ENCODE measurements at places on chromosomes 1 and 21.

- DNase-seq, result peak; percentile 53
Observed at GRCh38 chr1:59879574-59879973, 47.0 kb downstream of the CYP2J2 start.

- DNase-seq, result no peak
Observed at GRCh38 chr1:54811739-54812655, 10.9 kb upstream of the TTC22 start.

- DNase-seq, result no peak
Observed at GRCh38 chr1:214511639-214511998, 39.8 kb downstream of the PTPN14 start.

- DNase-seq, result no peak
Observed at GRCh38 chr1:214290424-214291037, 9.6 kb downstream of the SMYD2 start.

DNA sequence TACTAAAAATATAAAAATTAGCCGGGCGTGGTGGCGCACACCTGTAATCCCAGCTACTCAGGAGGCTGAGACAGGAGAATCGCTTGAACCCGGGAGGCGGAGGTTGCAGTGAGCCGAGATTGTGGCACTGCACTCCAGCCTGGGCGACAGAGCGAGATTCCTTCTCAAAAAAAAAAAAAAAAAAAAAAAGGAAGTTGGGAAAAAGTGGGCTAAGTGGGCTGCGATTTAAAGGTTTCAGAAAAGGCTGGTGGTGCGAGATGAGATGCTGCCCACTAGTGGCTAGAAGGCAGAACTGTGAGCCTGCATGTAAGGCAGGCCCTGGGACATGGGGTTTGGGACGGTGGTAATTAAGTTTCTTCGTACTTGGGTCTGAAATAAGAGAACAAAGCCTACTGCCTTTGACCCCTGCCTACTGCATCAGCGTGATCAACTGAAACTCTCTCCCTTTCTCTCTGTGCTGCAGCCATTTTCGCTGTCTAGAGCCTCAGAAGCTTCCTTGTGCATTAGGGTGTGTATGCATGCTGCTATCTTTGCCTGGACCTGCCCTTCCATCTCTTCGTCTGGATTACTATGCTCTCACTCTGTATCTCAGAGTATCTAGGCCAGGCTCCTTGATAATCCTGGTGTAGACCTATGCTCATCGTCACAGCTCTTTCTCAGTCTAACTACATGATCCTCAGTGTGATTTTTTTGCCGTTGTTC lies 12.4 kb downstream of the FMOD start:
- DNase-seq, result peak; percentile 80

- no peak for DNase-seq
Observed at GRCh38 chr1:62336995-62337705, 17.9 kb upstream of the KANK4 start.

- peak; percentile 77 for DNase-seq
Observed at GRCh38 chr1:150561254-150561973, 12.2 kb downstream of the ADAMTSL4 start.

DNA sequence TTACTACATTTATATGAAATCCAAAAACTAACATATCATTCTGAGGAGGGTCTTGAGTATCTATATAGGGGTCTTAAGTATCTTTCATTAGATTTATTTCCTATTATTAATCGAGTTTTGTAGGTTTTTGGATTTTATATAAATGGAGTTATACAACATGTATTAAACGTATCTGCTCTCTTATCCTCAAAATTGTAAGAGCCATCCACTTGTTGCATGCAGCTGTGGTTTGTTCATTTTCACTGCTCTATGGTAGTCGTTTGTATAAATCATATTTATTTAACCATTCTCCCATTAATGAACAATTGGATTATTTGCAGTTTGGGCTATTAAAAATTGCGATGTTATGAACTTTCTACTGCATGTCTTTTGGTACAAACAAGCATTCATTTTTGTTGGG lies 97.1 kb downstream of the ENAH start:
- DNase-seq, result no peak

DNA sequence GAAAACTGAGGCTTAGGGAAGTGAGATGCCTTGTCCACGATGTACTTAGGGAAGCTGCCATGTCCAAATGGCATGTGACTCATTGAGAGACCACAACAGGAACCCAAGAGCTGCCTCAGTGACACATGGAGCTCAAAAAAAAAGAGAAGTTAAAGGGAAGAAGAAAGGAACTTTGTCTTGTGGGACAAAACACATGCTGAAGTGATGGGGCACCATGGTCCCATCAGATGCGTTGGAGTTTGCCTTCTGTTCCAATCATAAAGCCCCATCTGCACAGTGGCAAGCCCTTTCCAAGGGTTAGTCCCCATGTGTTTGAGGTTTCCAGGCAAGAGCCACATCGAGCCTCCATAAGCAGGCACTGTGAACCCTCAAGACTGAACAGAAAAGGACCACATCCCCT lies 8.0 kb downstream of the MED8 start:
- peak; percentile 66 for DNase-seq

DNA sequence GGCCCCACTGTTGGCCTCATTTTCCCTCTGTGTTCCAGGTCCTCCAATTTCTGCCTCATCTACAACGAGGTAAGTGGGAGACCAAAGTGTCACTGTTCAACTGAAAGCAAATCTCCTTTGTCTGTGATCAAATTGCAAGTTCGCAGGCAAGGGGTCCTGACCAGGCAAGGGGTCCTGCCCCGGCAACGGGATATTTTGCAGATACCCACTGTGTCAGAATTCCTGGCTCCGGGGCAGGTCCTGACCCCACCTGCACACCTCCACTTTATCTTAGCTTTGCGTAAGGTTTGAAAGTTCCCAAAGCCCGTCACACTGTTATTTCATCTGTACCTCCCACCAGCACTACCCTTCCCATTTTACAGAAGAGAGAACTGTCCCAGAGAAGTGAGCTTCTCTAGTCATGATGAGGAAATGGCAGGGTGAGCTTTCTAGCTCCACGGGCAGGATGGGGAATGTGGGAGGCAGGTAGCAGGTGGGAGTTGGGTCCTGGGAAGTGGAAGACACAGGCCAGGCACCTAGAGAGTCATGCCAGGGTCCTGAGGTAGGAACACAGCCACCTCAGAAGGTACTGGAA lies 32.0 kb upstream of the CSF1 start:
- DNase-seq, result no peak

- DNase-seq, result peak; percentile 47
Observed at GRCh38 chr21:42145569-42146272, 73.2 kb upstream of the ABCG1 start.

- no peak for DNase-seq
Observed at GRCh38 chr1:111195002-111195684, 5.3 kb downstream of the DENND2D start.

DNA sequence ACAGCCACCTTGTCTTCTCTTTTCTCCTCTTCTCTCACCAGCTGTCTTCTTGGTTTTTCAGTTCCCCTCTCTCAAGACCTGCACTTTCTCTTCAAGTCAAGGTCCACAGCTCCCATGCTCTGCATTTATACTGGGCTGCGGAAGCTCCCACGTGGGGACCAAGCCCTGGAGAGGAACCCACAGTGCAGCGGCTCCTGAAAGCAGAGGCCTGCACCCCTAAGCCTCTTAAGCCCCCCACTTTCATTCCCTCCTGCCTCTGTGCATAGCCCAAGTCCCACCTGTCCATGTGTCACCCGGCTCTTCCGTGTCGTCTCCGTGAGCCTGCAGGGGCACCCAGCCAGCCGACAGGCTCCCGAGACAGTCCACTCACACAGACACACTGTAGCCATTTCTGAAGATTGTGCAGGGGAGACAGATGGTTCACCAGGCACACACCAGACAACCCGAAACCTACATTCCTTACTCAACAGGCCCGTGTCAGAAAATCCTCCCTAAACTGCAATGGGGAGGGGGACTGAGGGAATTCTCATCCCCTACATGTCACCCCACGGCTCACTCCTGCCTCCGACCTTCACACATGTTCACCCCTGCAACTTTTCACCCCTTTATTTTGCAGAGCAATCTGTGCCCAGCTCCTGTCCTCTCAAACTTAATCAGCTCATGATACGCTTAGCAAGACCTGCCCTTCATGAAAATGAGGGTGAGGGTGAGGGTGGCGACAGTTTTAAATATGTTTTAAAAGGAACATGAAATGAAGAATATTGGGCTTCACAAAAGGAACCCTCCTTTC lies 6.3 kb downstream of the MX2 start:
- no peak for DNase-seq

GRCh38 chr21:46515109-46515508 lies 56.4 kb downstream of the DIP2A start:
- DNase-seq, result peak; percentile 51

GRCh38 chr1:163195728-163196448 lies 6.8 kb downstream of the RGS5 start:
- no peak for DNase-seq

DNA sequence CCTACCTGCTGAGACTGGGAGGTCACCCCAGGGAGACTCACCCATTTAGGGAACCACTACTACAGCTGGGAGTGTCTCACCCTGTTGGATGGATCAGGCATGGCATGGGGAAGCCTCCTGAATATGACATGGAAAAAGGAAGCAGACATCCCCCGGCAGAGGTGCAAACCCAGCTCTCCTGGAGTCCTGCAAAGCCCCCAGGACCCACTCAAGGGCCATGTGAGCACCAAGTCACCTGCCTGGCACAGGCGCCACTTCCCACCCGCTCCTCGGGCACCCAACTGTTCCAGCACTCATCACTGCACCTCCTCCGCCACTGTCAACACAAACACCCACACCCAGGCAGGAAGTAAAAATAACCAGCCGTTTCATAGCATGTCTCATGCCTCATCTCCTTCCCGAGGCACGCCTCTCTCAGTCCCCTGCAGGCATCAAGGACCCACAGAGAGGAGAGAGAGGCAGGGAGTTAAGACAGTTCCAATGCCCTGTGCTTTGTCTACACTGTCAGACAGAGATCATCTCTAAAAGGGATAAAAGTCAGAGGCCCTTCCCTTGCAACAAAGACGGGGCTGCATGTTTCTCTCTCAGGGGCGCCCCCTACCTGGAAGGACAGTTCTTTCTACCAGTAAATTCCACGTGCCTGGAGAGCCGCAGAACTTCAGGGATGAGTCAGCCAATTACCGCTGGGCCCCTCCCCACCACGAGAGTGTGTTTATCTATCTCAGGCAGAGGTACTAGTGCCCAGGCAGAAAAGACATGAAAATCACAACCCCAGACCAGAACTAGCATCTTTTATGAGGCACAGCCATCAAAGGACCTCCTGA lies 150.1 kb upstream of the SOD1 start:
- no peak for DNase-seq

GRCh38 chr1:245751116-245751515 lies 596.3 kb downstream of the KIF26B start:
- DNase-seq, result no peak

- no peak for DNase-seq
Observed at GRCh38 chr1:175687622-175688415, 55.6 kb downstream of the TNR start.

DNA sequence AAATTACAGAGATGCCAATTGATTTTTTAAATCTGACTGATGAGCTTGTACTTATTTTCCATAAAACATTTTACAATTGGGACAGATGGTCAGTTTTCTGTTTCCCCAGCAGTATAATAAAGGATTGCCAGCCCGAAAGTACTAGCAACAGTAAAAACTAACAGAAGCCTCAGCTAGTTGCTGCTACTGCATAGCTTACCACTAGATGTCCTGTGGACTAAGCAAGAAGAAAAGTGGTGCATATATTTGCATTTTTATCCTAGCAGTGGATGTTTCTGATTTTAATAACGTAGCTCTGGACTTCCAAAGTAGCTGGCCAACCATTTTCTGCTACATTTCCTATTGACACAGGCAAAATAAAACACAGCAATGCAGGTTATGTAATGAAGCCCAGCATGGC lies 241.5 kb downstream of the BARHL2 start:
- no peak for DNase-seq

DNA sequence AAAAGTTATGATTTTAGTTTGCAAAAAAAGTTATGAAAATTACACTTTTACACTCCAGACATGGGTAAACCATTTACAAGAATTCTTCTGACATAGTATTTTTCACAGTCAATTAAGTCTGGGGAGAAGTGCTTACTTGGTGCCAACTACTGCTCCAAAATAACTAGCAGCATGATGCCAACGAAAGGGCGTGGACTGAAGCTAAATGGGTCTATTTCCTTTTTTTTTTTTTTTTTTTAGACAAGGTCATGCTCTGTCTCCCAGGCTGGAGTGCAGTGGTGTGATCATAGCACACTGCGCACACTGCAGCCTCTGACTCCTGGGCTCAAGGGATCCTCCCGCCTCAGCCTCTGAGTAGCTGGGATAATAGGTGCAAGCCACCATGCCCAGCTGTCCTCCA lies 43.2 kb downstream of the FMO4 start:
- no peak for DNase-seq

GRCh38 chr21:38472412-38473108 lies 25.7 kb downstream of the ERG start:
- no peak for DNase-seq

- DNase-seq, result no peak
Observed at GRCh38 chr1:9859281-9860014, 35.7 kb upstream of the CLSTN1 start.

GRCh38 chr1:68375919-68376318 lies 73.8 kb downstream of the RPE65 start:
- DNase-seq, result peak; percentile 22

DNA sequence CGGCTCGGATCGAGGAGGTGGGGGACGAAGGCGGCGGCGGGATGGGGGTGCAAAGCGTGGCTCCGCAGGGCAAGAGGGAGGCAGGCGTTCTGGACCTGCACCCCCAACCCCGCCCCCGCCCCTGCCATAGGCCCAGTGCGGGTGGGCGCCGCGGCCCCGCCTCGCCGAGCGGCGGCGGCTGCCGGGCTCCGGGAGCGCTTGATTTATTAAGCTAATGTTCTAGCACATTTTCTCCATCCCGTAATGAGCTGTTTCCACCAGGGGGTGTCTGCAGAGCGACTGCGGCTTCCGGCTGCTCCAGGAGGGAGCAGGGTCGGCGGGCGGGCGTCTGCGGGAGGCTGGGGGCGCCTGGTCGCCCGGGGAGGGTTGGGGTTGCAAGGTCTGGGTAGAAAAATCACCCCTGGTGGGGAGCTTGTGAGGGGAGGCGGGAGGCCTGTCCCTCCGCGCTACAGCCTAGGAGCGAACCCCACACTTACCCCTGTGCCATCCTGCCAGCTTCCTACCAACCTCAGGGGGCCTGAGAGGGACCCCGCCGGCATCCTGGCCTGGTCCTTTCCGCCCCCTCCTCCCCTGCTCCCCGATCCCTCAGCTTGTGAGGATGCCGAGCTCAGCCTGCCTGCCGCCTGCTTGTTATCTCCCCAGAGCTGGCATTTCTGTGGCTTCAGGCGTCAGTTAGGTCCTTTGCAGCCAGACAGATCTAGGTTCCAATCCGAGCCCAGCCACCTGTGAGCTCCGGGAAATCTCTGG lies 48.5 kb upstream of the ACOT11 start:
- no peak for DNase-seq
